ENCODE measurements at places on chromosomes 2 and 18.

DNA sequence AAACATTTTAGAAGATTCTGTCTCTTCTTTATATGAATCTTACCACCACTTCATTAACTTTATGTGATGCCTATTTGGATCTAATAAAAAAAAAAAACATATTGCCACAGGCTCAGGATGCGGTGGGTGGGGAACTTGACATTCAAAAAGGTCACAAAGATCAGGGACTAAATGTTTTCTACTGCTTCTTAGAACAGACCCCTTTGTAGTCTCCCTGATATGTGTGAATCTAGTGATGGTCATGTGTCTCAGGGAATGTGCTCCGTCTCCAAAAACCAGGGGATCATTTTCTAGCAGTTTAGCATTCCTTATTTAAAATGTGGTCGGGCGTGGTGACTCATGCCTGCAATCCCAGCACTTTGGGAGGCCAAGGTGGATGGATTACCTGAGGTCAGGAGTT lies 807.8 kb upstream of the CHAC2 start:
- DNase-seq, result no peak

DNA sequence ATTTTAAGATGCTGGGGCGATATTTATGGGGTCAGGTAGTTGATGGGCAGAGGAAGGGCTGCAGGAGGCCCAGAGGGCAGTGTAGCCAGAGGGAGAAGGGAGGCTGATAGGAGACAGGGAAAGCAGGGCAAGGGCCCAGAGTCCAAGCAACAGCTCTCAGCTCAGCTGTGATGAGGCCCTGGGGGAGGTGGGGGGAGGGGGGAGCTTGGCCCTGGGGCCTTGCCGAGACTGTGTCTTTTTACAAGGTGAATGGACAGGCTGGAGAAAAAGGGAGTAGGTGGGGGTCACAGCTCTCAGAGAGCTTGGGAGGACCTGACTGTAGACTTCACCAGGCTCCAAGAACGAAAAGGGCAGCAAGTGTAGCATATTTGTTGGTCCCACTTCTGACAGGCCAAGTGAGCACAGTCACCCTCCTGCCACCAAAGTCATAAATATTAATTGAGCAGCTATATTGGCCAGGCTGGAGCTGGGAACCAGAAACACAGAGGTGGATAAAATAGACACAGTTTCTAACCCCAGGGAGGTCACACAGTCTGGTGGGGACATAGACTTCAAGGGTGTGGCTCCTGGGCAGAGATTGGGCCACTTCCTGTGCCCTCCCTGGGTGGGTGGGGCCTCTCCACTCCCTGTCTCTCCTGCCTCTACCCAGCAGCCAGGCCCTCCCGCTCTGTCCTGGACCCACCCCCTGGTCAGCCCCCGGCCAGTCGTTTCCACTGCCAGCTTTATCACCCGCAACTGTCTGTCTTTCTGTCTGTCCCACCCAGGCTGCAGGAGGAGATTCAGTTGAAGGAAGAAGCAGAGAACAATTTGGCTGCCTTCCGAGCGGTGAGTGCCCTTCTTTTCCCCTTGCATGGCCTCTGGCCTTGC lies 1.4 kb downstream of the DES start:
- no peak for DNase-seq

DNA sequence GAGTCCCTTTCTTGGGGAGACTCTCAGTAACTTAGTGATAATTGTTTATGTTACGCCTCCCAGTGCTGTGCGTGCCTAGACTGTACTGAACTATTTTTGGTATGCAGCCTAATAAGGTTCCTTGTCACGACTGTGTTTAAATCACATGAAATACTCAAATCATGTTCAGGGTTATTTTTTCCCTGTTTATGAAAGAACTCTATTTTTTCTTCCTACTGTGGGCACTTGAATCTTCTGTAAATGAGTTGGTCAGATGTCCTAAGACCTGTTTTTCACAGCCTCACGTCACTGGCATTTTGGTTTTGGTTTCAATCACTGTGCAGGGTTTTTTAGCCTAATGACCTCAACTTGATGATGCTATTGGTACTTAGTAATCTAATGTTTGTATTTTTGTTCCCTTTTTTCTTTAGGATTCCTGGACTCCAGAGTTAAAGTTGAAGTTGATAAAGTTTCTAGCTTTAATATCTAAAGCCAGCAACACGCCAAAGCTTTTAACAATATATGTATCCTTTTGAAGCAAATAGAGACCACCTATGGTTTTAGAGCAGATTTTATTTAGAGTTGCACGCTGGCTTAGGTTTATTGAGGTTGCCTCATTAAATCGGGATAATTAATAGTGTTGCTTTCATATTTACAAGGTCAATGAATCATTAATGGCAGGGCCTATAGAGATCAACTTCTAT lies 24.0 kb downstream of the ARMC9 start:
- no peak for DNase-seq

DNA sequence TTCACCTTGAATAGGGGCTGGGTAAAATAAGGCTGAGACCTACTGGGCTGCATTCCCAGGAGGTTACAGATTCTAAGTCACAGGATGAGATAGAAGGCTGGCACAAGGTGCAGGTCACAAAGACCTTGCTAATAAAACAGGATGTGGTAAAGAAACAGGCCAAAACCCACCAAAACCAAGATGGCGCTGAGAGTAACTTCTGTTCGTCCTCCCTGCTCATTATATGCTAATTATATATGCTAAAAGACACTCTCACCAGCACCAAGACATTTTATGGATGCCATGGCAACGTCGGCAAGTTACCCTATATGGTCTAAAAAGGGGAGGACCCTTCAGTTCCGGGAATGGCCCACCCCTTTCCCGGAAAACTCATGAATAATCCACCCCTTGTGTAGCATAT lies 711.5 kb upstream of the KLHL29 start:
- DNase-seq, result no peak

- no peak for DNase-seq
Measured at GRCh38 chr2:202643012-202643858, 8.5 kb downstream of the FAM117B start.

DNA sequence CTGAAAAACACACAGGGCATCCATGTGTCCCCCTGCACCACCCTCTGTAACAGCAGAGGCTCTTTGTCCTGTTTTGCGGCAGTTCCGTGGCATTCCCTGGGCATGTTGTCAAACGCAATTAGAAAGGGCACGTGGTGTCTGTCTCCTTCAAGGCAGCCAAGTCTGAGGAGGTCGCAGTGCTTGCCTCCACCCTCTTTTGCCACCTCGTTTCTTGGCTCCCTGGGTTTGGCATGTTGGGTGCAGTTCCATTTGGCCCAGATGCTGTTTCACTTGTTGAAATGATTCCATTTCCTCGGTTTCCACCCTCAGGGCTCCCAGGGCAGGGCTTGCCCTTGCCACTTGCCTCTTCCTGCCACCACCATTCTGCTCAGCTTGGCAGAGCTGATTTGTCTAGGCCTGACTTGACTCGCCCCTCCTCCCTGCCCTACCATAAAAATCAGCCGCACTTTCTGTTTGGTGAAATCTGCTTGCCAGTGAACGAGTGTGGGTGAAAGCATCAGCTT lies 12.4 kb downstream of the CCL20 start:
- DNase-seq, result no peak

DNA sequence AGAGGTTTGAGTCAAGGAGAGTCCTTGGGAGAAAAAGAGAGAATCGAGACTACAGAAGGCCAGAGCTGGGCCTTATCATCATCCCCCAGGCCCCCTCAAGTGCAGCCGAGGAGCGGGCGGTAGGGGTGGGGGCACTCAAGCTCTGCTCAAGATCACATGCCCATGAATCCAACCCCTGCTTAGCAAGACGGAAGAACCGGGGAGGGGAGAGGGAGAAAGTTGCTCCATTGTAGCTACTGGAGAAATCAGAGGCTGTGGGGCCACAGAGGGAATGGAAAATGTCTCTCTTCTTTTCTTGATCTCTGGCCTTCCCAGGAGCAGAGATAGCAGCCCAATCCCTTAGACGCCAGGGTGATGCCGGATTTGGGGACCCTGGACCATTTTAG lies 14.6 kb downstream of the SLC4A3 start:
- DNase-seq, result no peak

DNA sequence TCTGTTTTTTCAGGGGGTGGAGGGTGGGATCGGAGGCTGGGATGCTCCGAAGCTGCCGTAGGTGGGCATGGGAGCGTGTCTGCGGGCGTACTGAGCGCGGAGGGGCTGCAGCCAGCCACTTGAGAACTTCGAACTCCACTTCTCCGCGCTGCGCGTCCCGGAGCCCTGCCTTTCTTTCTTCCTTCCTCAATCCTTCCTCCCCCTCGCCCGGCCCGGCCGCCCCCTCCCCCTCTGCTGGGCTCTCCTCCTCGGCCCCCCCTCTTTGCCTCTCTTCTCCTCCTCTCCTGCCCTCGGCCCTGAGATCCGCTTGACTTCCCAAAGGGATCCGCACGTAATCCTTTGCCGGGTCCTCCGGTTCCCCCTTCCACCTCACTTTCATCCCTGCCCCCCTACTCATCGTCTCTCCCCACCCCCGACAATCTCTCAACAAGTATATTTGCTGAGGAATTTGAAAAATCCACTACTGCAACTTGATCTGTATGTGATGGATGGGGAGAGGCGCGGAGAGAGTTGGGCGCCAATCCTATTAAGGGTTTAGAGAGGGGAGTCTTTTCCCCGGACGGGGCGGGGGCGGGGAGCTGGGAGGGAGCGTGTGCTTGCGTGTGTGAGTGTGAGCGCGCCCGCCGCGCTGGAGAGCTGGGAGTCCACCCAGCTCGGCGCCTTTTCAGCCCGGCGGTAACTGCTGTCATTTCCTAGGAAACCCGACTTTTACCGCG lies 1.1 kb downstream of the GLI2 start:
- no peak for DNase-seq

- no peak for DNase-seq
Measured at GRCh38 chr18:24515721-24516120, 55.3 kb downstream of the HRH4 start.

- DNase-seq, result no peak
Measured at GRCh38 chr2:121002597-121002996, 266.9 kb downstream of the GLI2 start.

DNA sequence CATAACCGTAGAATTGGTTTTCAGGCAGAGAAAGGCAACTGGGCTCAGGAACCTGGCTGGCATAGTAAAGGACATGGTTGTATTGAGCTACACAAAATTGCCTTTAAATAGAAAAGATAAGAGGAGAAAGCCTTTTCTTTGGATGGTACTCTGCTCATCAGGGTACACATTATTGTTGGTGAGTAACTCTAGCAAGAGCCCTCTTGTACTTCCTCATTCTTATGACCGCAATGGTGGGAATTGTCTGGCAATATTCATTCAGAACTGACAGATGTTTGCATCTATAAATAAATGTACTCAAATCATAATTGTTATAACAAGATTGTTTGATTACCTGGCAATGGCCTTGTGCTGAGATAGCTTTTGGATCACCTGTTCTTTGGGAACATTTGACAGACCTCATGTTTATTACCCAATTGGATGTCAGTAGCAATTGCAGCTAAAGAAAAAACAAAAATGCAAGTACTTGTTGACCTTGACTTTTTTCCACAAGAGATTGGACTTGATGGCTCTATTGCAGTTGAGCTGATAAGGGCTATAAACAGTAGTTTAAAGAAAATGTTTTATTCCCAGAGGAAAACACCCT lies 43.9 kb downstream of the MEIS1 start:
- DNase-seq, result no peak

Data from AML-193 (cell line).